ENCODE measurements at places on chromosomes 6 and 20.

- no peak for DNase-seq
Observed at GRCh38 chr6:116359131-116359530, 11.6 kb upstream of the DSE start.

GRCh38 chr20:35657271-35657670 lies 7.4 kb downstream of the CPNE1 start:
- no peak for DNase-seq

DNA sequence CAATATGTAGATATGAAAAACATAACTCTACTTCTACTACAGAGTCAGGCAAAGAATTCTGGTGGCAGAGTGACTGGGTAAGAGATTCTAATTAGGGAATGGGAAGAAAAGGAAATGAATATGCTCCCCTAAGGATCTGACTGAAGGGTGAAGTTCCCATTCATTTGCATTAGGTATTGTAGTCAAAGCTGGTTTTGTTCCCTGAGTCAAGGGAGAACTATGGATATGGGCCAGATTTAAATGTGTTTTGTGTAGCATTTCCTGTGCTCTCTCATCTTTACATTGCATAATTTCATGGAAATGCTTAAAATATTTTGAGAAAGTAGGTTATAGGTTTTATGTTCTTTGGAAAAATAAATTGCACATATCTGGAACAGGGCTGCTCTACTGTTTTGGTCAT lies 299.7 kb downstream of the BTBD3 start:
- DNase-seq, result peak; percentile 33

- DNase-seq, result no peak
Observed at GRCh38 chr6:70060680-70061079, 194.3 kb downstream of the COL19A1 start.

- DNase-seq, result peak; percentile 86
Observed at GRCh38 chr6:36659271-36659670, 19.2 kb upstream of the CDKN1A start.

DNA sequence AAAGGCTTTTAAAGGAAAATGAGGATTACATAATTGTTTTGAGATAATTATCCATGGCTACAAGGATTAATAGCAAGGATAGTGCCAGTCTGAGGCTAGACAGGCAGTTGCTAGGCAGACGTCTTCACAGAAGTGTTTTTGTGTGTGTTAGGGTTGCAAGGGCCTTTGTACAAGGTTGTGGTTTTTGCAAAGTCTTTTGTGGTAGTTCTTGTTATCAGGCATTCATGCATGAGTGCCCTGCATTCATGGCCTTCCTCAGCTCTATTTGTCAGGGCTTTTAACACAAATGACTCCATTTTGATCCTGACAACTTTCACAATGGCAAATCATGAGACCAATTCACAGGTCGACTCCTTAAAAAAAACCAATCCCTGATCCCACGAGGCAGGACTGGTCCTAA lies 68.1 kb upstream of the TXNDC5 start:
- DNase-seq, result no peak

GRCh38 chr6:161413355-161413771 lies 139.5 kb upstream of the AGPAT4 start:
- no peak for DNase-seq
